Substantia nigra (tissue), 51 donors: ENCODE measurements at places on chromosomes 11 and 22.
A peak's percentile ranks its signal among the peaks of the same experiment; 100 is the strongest.

DNA sequence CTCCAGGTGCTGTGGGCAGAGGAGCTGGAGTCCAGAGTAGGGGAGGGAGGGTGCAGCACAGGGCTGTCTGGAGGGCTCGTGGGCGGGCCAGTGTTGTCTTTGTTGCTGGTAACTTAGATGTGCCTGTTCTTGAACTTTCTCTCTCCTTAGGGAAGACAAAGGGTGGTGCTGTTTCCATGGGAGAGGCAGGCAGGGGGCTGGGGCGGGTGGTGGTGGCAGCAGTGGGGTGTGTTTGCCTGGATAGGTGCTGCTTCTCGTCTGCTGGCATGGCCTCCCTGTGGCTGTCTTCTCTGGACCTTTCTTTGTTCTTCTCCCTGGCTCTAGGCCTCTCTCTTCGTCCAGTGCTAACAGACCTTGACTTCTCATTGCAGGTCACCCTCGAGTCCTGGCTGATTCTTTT, 8.5 kb downstream of the SIDT2 start:
- no peak for DNase-seq

- DNase-seq = no peak
These were observed 775.0 kb upstream of the API5 start for GRCh38 chr11:42536611-42537360.

GRCh38 chr11:28476864-28477263, 368.7 kb downstream of the METTL15 start:
- no peak for DNase-seq

GRCh38 chr11:134853992-134854991, 442.2 kb upstream of the B3GAT1 start:
- peak; percentile 59 for DNase-seq

GRCh38 chr11:109342261-109342660, 79.7 kb upstream of the C11orf87 start:
- DNase-seq = no peak

DNA sequence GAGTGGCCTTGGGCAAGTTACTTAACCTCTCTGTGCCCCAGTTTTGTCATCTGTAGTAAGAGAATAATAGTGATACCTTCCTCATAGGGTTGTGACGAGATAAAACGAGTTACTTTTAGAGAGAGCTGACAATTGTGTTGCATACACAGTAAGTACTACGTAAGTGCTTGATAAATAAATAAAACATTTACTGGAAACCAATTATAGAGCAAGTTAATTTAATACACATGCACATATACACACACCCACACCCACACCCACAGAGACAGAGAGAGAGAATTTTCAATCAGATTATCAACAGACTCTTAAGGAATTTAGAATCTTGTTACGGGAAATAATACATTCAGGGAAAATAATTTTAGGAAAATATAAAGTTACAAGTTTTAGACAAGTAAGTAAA, 1045.8 kb upstream of the TENM4 start:
- no peak for DNase-seq
